Mesothelial cell of epicardium (in vitro differentiated cells): ENCODE measurements at places on chromosomes 7 and 10.

DNA sequence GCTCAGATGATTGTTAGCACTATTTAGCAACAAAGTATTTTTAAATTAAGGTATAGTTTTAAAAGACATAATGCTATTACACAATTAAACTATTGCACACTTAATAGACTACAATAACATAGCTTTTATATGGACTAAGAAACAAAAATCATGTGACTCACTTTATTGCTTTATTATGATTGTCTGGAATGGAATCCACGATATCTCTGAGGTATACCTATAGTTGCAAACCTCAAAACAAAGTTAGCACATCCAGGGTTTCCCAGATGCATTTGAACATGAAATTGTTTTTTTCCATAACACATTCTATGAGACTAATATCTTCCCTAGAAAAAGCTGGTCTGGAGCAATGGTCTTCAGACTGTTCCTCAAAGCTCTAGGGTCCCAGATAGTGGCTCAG is 18.3 kb upstream of the RPEL1 start:
- H3K36me3 ChIP-seq, result peaks cover 7% of the 10 kb centered on the region
- H3K27ac ChIP-seq, result no peak overlapping the region
- peaks cover 13% of the 10 kb centered on the region for H3K4me1 ChIP-seq
- no peak for DNase-seq
- H3K27me3 ChIP-seq, result no peaks in the 10 kb centered on the region

GRCh38 chr7:74101061-74101681 is 17.6 kb downstream of the LIMK1 start:
- H3K36me3 ChIP-seq, result peaks cover 42% of the 10 kb centered on the region
- H3K27ac ChIP-seq, result no peak overlapping the region
- no peaks in the 10 kb centered on the region for H3K27me3 ChIP-seq
- no peak for DNase-seq
- peaks cover 2% of the 10 kb centered on the region for H3K4me1 ChIP-seq

GRCh38 chr10:124168581-124168980 is 75.2 kb upstream of the CHST15 start:
- H3K4me3 ChIP-seq, result no peak overlapping the region
- peaks cover 2% of the 10 kb centered on the region for H3K27me3 ChIP-seq
- peak; percentile 1 for DNase-seq
- H3K4me1 ChIP-seq, result no peaks in the 10 kb centered on the region

DNA sequence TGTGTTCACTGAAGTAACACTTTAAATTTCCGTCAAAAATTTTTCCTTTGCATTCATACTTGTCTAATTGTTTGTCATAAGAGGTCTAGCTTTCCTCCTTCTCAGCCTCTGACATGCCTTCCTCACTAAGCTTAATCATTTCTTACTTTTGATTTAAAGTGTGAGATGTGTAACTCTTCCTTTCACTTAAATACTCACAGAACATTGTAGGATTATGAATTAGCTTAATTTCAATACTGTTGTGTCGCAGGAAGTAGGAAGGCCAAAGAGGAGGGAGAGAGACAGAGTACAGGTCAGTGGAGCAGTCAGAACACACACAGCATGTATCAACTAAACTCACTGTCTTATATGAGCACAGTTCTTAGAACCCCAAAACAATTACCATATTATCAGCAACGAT is 99.0 kb downstream of the SRPK2 start:
- H3K4me1 ChIP-seq, result no peaks in the 10 kb centered on the region
- no peaks in the 10 kb centered on the region for H3K36me3 ChIP-seq
- H3K4me3 ChIP-seq, result no peak overlapping the region
- no peaks in the 10 kb centered on the region for H3K27me3 ChIP-seq

DNA sequence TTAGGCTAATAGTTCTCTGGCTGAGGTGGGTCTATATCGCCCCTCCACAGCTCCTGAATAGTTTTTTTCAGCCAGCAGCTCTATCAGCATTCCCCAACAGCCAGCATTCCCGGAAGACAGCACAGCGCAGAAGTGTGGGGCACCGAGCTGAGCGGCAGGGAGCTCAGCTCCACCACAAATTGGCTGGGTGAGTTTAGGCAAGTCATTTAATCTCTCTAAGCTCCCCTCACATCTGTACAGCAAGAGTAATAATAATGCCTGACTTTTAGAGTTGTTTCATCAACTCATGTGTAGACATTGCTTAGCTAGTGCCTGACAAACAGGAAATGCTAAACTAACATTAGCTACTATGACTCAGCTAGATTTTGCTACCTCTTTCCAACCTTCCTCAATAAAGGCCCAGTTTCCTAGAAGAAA is 247.9 kb upstream of the PTN start:
- H3K36me3 ChIP-seq, result no peaks in the 10 kb centered on the region
- no peak for DNase-seq
- no peak overlapping the region for H3K4me3 ChIP-seq

GRCh38 chr7:90972906-90973550 is 291.2 kb upstream of the FZD1 start:
- no peak overlapping the region for H3K27ac ChIP-seq
- no peak for DNase-seq
- H3K4me3 ChIP-seq, result no peak overlapping the region
- no peaks in the 10 kb centered on the region for H3K4me1 ChIP-seq
- H3K36me3 ChIP-seq, result peaks cover 32% of the 10 kb centered on the region

DNA sequence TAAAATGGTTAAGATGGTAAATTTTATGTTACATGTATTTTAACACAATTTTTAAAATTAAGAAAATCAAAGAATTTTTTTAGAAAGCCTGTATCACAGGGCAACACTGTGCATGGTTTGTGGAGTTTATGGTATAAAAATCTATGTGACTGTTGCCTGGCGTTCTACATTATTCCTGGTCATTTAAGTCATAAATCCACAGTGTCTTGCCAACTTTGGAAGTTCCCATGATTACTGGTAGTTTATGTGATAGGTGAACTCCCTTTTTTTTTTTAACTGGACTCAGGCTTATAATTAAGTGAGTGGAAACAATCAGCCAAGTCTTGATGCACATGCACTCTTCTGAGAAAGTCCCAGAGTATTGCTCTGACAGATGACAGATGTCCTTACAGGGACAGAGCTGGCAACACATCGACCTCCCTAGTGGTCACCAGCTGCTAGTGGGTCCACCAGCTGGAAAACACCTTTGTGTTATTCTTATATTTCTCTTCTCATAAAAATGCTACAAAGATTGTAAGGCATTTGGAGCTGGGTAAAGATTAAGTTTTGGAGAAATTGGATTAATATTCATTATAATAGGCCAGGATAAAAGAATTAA is 8.8 kb upstream of the STN1 start:
- H3K27me3 ChIP-seq, result no peaks in the 10 kb centered on the region
- no peak for DNase-seq
- no peak overlapping the region for H3K4me3 ChIP-seq
- H3K4me1 ChIP-seq, result peaks cover 34% of the 10 kb centered on the region

GRCh38 chr7:74598558-74598957 is 59.0 kb upstream of the GTF2I start:
- H3K27ac ChIP-seq, result no peak overlapping the region
- DNase-seq, result no peak
- H3K4me3 ChIP-seq, result no peak overlapping the region
- H3K27me3 ChIP-seq, result no peaks in the 10 kb centered on the region

DNA sequence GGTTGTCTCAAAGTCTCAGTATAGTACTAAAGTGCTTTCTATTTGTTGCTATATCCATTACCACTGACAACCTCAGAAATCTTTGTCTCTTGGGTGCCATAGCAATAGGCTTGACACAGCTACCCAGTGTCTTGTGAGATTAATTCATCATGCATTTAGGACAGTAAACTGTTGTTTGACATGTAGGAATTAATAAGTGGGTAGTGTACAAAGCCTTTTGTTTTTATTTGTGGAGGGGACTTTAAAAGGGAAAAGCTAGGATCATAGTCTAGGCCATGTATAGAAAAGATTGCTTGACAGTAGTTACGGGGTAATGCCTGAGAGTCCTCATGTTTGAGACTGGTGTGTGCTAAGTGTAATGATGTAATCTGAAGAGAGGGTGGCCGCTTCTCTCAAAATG is 102.6 kb upstream of the AGR3 start:
- H3K27ac ChIP-seq, result no peak overlapping the region
- H3K4me3 ChIP-seq, result no peak overlapping the region
- no peaks in the 10 kb centered on the region for H3K27me3 ChIP-seq
- H3K36me3 ChIP-seq, result no peaks in the 10 kb centered on the region

DNA sequence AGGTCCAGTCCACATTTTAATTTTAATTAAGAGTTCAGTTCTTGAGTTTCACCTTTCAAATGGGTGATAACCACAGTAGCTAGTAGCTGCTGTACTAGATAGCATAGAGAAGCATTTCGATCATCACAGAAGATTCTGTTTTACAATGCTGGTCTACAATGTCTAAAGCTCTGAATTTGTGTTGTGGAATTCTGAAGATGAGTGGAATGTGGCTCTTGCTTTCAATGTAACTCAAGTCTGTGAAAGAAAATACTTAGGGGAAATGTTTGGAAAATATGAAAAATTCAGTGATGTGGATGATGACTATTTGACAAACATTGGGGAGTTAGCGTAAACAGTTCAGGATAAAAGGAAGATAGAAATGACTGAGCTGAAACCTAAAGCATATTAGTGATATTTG is 139.4 kb downstream of the GNAT3 start:
- H3K27me3 ChIP-seq, result no peaks in the 10 kb centered on the region
- H3K27ac ChIP-seq, result peak overlapping the region; percentile 63
- peaks cover 7% of the 10 kb centered on the region for H3K36me3 ChIP-seq
- H3K4me1 ChIP-seq, result peaks cover 20% of the 10 kb centered on the region
- DNase-seq, result no peak

- H3K27ac ChIP-seq, result no peak overlapping the region
- no peak for DNase-seq
- peaks cover 7% of the 10 kb centered on the region for H3K27me3 ChIP-seq
- H3K4me1 ChIP-seq, result no peaks in the 10 kb centered on the region
Measured at GRCh38 chr10:88687853-88688467, 18.1 kb upstream of the LIPK start.

GRCh38 chr7:22871661-22872060 is 49.0 kb upstream of the TOMM7 start:
- H3K27ac ChIP-seq, result no peak overlapping the region
- H3K27me3 ChIP-seq, result no peaks in the 10 kb centered on the region
- DNase-seq, result no peak
- H3K36me3 ChIP-seq, result no peaks in the 10 kb centered on the region
- no peaks in the 10 kb centered on the region for H3K4me1 ChIP-seq

GRCh38 chr10:95729323-95730055 is 26.5 kb upstream of the ENTPD1 start:
- no peak overlapping the region for H3K4me3 ChIP-seq
- H3K27ac ChIP-seq, result no peak overlapping the region
- H3K36me3 ChIP-seq, result peaks cover 2% of the 10 kb centered on the region
- no peak for DNase-seq

DNA sequence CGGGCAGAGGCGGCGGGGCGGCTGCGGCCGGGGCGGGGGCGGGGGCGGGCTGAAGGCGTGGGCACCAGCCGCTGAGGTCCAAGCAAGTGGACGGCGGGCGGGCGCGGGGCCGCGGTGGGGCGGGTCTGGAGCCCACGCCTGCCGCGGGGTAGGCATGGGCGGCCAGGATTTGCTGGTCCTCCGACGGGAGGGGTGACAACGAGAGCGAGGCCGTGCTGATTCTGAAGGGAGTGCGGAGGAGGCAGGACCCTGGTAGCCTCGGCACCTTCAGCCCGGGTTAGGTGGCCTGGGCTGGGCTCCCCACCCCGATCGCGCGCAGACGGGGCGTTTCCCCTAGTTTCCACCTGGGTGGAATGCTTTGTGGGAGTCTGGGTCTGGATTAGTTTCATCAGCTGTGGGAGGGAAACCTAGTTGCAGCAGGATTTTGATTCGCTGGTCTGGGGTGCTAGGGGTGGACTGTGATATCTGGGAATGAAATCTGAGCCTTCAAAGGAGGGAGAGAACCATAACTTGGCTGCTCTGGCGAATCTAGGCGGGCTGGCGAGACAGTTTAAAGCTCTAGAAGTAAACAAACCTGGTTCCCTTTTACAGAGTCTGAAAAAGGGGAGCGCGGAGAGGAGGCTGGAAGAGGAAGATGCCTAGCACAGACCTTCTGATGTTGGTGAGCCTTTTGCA is 609 bp downstream of the SGPL1 start:
- peaks cover 15% of the 10 kb centered on the region for H3K4me1 ChIP-seq
- H3K36me3 ChIP-seq, result peaks cover 16% of the 10 kb centered on the region
- no peaks in the 10 kb centered on the region for H3K27me3 ChIP-seq
- peak; percentile 79 for DNase-seq

GRCh38 chr10:78429984-78430383 is 396.3 kb downstream of the RPS24 start:
- no peaks in the 10 kb centered on the region for H3K27me3 ChIP-seq
- H3K4me3 ChIP-seq, result no peak overlapping the region
- no peak for DNase-seq
- peaks cover 14% of the 10 kb centered on the region for H3K4me1 ChIP-seq
- no peak overlapping the region for H3K27ac ChIP-seq

- H3K4me1 ChIP-seq, result no peaks in the 10 kb centered on the region
- H3K36me3 ChIP-seq, result no peaks in the 10 kb centered on the region
- no peak for DNase-seq
Measured at GRCh38 chr7:20164425-20165145, 52.6 kb downstream of the MACC1 start.

- no peak overlapping the region for H3K27ac ChIP-seq
- H3K36me3 ChIP-seq, result no peaks in the 10 kb centered on the region
- H3K4me3 ChIP-seq, result no peak overlapping the region
- H3K4me1 ChIP-seq, result no peaks in the 10 kb centered on the region
Measured at GRCh38 chr7:34019301-34019790, 114.0 kb downstream of the BMPER start.

DNA sequence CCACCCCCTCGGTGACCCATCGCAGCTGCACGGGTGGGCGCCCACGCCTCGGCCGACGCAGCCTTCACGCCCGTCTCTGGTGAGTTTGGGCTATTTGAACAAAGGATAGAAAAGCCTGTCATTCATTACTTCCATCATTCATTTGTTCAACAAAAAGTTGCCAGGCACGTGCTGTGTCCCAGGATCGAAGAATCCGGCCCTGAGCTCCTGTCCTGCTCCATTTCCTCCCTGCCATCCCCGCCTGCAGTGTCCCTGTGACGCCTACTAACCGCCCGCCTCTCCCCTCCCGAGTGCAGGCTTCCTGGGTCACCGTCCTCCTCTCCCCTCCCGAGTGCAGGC is 340.1 kb downstream of the WDR37 start:
- peaks cover 27% of the 10 kb centered on the region for H3K27me3 ChIP-seq
- H3K36me3 ChIP-seq, result no peaks in the 10 kb centered on the region
- H3K4me3 ChIP-seq, result no peak overlapping the region
- no peak overlapping the region for H3K27ac ChIP-seq

- no peak for DNase-seq
- H3K36me3 ChIP-seq, result peaks cover 11% of the 10 kb centered on the region
- peak overlapping the region; percentile 45 for H3K4me3 ChIP-seq
- peaks cover 68% of the 10 kb centered on the region for H3K4me1 ChIP-seq
- peak overlapping the region; percentile 96 for H3K27ac ChIP-seq
Measured at GRCh38 chr7:92698237-92698841, 108.1 kb upstream of the FAM133B start.
